ENCODE measurements at places on chromosomes 13 and 19.
A peak's percentile ranks its signal among the peaks of the same experiment; 100 is the strongest.

- DNase-seq = no peak
Measured at GRCh38 chr13:27403727-27404385, 20.6 kb upstream of the GTF3A start.

- DNase-seq = peak; percentile 34
Measured at GRCh38 chr13:27130979-27131623, 40.5 kb downstream of the USP12 start.

DNA sequence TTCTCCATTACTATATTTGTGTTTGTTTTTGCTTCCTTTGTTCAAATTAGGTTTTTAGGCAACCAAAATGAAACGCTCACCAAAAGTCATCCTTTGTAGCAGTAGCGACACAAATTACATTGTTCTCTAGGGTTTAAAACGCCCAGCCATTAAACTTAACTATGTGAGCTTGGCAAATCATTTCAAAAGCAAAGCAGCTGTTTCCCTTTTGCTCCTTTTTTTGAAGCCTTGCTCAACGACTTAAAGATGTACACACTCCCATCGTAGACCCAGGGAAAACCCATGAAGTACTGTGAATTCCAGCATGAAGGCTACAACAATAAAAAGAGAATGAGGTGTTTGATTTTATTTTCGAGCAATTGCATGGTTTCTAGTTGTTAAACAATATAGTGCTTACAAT, 106.7 kb downstream of the RAP2A start:
- DNase-seq = no peak

- DNase-seq = no peak
Measured at GRCh38 chr13:62014299-62014698, 598.6 kb upstream of the PCDH20 start.

- DNase-seq = no peak
Measured at GRCh38 chr13:49584771-49585182, 581 bp downstream of the RCBTB1 start.

DNA sequence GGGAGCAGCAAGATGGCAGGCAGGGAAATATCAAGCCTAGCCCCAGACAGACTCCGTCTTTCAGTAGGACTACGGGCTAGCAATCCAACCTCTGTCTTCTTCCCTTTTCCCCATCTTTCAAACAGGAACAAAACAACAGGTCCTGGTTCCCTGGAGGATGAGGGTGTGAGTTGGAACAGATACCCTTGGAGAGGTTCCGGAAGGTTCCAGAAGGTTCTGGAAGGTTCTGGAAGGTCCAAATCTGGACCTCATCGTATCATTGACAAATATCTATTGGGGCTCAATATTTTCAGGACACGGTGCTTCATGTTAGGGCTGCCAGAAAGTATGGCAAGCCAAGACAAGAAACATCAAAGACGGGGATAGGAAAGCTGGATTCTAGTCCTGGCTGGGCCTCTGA, 28.5 kb upstream of the FEM1A start:
- DNase-seq = no peak
